ENCODE measurements at places on chromosomes 12 and 14. TPM values are rescaled to one million over a fixed set of nuclear protein-coding genes. Genes with fewer than 3 reads are reported as not detected.
A peak's percentile ranks its signal among the peaks of the same experiment; 100 is the strongest.

GRCh38 chr14:52021957-52022600 lies 32.7 kb downstream of the RTRAF start:
- H3K27ac ChIP-seq, result peak overlapping the region; percentile 60
- no peak for DNase-seq
- no peaks in the 10 kb centered on the region for H3K27me3 ChIP-seq
- H3K4me1 ChIP-seq, result peaks cover 35% of the 10 kb centered on the region
- peaks cover 11% of the 10 kb centered on the region for H3K36me3 ChIP-seq
- H3K4me3 ChIP-seq, result no peak overlapping the region

DNA sequence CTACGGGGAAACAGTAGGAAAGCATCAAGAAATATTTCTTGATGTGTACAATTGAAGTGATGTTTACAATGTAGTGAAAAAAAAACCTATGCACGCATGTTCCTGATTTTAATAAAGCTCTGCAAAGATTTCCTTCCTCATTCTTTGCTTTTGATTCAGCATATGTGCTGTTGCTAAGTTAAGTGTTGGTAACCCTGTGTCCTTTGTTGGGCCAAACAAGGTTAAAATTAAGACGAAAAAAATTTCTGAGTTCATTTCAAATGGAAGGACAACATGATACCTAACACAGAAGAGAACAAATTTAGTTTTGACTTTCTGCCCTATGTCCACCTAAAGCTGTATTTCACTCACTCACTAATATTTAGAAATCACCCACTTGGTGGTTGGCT lies 62.8 kb downstream of the PPP2R5C start:
- no peak overlapping the region for H3K27ac ChIP-seq
- peaks cover 3% of the 10 kb centered on the region for H3K36me3 ChIP-seq
- no peaks in the 10 kb centered on the region for H3K27me3 ChIP-seq
- no peaks in the 10 kb centered on the region for H3K4me1 ChIP-seq

Gene MTA1
- 250 TPM for total RNA-seq

GRCh38 chr12:57772429-57773322 lies at the start of gene EEF1AKMT3:
Gene EEF1AKMT3, plus strand, starts transcription at chr12:57772614. Its CDS starts 111 bp downstream, at chr12:57772725.
- peak within 1 kb of the TSS; percentile 63 for H3K4me3 ChIP-seq
- peaks cover 6% of the 10 kb centered on the region for H3K36me3 ChIP-seq
- H3K4me1 ChIP-seq, result peaks cover 6% of the 10 kb centered on the region
- peak within 1 kb of the TSS; percentile 95 for H3K27ac ChIP-seq

GRCh38 chr14:40760704-40761103 lies 846.0 kb upstream of the LRFN5 start:
- H3K27ac ChIP-seq, result no peak overlapping the region
- no peak for DNase-seq
- H3K4me1 ChIP-seq, result no peaks in the 10 kb centered on the region
- no peaks in the 10 kb centered on the region for H3K36me3 ChIP-seq
- H3K4me3 ChIP-seq, result no peak overlapping the region
- H3K27me3 ChIP-seq, result no peaks in the 10 kb centered on the region

Measured in A673 (cell line).